ENCODE measurements at places on chromosomes 5 and 9.

DNA sequence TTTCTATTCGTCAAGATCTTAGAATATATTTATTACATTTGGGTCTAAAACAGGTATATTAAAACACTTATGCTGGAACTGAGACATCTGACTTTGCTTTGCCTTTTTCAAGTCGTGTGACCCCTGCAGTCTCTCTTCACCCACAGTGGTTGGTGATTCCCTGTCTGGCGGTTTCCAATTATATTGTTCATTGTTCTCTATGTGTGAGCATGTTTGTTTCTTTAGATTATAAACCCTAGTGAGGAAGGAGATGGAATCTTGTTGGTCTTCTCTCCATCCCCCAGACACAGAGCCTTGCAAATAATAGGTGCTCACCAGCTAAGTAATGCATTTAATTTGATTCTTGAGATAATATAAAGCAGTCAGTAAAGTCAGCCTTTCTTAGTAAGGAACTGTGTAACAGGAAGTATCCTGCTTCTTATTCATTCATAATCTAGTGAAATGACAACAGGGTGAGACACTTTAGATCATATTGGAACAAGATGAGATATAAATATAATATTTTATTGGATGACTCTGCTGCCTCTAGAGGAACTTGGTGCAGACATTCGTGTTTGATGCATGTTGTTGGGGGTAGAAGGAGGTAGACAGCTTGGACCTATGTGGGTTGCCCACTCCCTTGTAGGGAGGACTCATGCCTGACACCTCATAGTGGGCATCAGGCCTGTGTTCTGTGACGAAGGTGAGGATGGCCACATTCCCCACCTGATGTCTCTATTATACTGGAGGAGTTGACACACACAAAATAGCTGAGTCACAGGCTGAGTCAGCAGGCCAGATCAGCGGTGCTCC lies 88.1 kb downstream of the FGF1 start:
- no peak for DNase-seq

GRCh38 chr9:124939944-124940343 lies 939 bp downstream of the GOLGA1 start:
- DNase-seq = no peak

DNA sequence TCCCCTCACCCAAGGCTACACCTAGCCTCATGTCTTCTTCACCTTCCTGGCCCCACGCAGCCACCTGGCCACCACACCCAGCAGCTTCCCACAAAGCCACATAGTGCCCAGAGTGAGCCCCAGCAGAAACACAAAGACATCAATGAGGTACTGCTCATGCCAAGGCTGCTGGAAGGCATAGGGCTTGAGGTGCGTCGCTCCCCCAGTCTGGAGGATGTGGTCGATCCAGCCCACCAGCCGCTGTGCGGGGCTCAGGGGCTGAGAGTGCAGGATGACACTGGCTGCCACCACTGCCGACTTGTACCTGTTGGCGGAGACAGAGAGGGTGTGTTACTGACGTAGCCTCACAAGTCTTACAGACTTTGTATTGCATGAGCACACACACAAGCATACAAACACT lies 15.8 kb upstream of the CAPSL start:
- no peak for DNase-seq

DNA sequence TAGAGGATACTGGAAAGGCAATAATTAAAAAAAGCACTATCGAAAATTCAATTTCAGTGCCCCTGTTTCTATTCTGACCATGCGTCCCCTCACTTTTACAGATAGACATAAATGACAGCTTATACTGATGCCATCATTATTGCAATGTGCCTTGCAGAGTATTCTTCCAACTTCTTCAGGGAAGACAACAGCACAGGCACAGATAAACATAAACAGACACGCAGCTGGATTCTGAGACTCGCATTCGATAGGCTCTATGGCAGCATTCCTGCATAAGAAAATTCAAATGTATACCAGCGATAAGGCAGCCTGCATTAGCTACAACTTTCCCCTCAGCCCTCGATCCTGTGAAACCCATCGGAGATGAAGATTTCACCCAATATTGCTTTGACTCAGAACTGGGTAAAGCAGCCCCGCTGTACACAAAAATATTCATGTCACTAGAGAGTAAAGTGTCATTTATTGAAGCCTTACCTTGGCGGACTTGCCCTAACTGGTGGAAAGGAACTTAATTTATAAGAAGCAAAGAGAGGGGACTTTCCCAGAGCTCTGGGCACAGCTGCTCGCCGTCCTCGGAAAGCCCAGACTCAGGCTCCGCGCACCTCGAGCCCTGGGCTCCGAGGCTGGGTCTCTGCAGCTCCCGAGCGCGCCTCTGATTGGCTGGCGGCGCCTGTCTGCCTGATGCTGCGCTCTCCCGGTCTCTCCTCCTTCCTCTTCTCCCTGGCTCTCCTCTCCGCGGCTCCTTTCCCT lies at the start of gene CDH18:
CDH18 (minus strand) TSS at position 589 of the 750 bp plus-strand sequence. CDS start 149,214 bp downstream, outside the sequence.
- DNase-seq = peak; percentile 84

GRCh38 chr5:71914281-71914680 lies 193.0 kb upstream of the MAP1B start:
- no peak for DNase-seq

GRCh38 chr5:132674671-132675506 lies 1.1 kb downstream of the IL4 start:
- no peak for DNase-seq

- DNase-seq = no peak
Observed at GRCh38 chr5:5752844-5753243, 330.4 kb downstream of the ICE1 start.

- peak; percentile 26 for DNase-seq
Observed at GRCh38 chr5:139561655-139562451, 714 bp downstream of the UBE2D2 start.

GRCh38 chr5:39783756-39784421 lies 359.1 kb upstream of the DAB2 start:
- no peak for DNase-seq

GRCh38 chr9:131169563-131170240 lies 44.3 kb downstream of the NUP214 start:
- DNase-seq = no peak

- no peak for DNase-seq
Observed at GRCh38 chr5:155772009-155772662, 554.8 kb upstream of the SGCD start.

GRCh38 chr5:102561894-102562760 lies 63.3 kb upstream of the SLCO6A1 start:
- DNase-seq = peak; percentile 65

Measured in WERI-Rb-1 (cell line).